ENCODE measurements at places on chromosomes 3 and 15.

DNA sequence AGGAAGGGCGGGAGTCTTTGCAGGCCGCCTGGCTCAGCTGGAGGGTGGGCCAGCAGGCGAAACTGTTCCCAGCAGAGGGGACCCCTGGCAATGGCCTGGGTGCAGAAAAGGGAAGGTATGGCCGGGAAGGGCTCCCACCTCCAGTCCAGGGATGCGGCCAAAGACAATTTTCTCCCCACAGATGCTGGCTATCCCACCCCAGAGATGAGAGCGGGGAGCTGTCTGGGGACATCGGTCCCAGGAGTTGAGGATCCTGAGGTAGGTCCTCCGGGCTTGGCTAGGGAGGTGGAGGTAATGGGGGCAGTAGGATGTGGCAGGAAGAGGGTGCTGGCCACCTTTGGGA lies 1.7 kb downstream of the SEMA3G start:
- DNase-seq = no peak

DNA sequence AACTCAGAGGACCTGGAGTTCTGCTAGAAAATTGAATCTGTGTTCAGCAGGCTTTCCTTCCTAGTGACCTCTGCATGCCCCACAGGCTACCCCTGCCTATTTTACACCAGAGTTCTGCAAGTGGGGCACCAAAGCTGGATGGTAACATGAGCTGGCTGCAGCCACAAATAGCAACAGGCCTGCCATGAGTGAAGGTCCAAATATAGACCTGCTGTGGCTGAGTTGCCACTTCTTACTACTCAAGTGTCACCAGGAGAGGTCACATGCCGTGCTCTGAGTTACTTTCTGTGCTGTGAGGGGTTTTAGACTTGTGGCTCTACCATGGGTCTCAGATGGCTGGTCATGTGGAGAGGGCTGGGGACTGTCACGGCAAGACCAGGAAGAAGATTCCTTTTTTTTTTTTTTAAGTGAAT lies at the start of gene FSD2:
Gene FSD2 (minus strand): TSS at position 76 of the 413 bp plus-strand sequence. CDS start 18,679 bp downstream, outside the sequence.
- DNase-seq = peak; percentile 11

DNA sequence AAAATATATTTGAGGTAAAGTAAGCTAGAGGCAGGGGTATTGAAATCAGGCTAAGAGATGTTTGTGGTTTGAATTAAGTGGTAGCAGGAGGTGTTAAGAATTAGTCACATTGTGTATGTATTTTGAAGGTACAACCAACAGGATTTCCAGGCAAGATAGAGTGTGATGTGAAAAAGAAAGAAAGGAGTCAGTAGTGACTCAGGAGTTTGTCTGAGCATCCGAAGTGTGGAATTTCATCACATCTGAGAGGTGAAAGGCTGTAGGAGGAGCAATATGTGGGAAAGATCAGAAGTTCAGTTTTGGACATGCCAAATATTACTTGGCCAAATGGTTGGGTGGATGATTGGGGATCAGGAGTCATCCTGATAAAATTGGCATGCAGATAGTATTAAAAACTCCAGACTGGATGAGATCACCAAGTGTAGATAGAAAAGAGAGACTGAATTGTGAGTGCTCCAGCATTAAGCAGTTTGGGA lies 32.1 kb upstream of the EBLN2 start:
- peak; percentile 14 for DNase-seq

DNA sequence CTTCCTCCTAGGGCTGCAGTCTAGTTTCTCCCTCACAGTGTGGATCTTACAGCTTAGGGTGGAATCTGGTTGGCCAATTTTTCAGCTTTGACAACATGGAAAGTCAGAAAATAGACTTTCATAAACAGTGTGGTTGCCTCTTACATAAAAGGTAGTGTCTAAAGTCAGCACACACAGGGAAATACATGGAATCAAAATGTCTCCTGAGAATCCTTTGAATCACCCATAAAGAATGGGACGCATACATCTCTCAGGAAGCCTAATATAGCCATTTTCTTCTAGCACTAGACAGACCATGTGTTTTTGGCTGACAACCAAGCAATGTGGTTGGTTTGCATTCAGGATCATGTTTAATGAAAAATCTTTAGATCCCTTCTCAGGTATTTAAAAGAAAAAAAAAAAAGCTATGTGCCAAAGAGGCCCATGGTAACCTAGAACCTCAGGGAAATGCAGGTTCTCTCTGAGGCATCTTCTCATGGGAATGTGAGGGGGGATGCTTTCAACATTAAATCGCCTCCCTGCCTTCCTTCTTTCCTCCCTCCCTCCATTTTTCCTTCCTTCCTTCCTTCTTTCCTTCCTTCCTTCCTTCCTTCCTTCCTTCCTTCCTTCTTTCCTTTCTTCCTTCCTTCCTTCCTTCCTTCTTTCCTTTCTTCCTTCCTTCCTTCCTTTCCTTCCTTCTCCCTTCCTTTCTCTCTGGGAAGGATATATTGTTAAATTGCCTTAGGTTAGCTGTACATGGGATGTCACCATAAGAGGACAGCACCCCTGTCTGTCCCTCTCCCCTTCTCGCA lies 34.3 kb upstream of the ZBTB38 start:
- DNase-seq = no peak

- DNase-seq = no peak
These were observed 165.1 kb upstream of the UBE2E1 start for GRCh38 chr3:23640471-23641146.
